ENCODE measurements at places on chromosomes 5 and 9.

DNA sequence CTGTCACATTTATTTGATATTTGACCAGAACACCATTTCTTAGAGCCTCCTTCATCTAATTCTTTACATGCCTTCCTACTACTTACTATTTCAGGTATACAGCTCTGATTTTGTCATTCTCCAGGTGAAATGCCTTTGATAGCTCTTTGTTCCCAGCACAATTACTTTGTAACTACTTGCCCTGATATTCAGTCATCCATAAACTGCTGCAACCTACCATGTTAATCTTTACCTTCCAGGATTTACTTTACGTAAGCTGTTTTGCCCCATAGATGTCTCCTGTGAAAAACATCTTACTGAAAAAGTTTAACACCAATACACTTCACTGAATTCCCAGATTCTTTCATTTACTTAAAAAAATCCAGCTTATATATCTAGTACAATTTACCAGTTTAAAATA is 443.8 kb upstream of the CYLC2 start:
- no peak for DNase-seq

DNA sequence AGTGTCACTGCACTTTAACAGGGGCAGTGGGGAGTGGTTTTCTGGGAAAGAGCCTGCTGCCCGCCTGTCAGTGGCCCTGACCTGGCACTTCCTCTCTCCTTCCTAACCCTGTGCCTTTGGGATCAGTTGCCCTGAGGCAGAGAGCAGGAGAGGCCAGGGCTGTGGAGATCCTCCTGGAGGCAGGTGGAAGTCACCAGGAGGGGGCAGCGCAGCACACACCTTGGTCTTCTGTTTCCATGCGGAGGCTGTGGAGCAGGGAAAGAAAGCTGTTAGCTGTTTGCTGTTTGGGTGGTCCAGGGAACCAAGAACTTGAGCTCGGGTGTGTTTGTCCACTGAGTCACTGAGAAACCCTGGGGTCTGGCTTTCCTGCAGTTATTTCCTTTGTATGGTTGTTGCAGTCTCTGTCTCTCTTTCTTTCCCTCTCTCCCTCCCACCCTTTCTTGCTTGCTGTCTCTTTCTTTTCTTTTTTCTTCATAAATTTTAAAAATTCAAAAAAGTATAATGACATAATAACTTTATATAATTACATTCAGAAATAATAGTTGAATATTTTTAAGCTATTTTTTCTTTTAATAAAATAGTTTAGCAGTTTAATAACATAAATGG is 28.1 kb downstream of the NTRK2 start:
- no peak for DNase-seq

DNA sequence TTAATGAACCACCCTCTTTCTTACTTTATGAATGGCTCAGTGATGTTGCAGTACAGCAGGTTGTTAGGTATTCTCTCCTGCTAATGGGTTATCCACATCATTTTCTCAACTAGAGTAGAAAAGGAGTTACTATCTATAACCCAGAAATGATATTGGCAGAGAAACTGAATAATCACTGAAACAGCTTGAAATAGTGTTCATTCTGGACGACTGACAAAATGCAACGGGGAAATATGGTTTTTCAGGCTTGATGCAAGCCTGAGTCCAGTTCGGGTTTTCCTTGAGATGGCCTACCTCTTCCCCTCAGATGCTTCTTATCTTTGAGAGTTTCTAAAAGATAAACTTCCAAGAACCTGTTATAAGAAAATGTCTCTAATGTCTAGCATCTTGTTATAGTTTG is 187.3 kb downstream of the RAB3C start:
- DNase-seq: no peak

- DNase-seq: no peak
These were observed 194.9 kb downstream of the RFX3 start for GRCh38 chr9:3330792-3331420.

DNA sequence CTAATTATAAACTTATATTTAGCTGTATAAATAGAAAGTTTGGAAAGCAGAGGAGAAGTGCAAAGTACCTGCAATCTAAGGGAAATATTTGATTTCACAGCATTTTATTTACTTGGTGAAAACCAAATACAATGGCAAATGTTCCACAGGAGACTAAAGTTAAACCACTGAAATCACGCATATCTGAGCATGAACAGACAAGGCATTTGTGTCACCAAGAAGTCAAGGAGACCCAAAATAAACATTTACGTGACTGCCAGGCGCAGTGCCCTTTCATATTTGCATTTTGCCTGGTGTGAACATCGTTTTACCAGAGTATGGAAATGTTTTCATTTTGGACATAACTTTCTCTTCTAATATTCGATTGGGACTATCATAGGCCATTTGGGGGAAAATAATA is 20.6 kb downstream of the UGCG start:
- DNase-seq: no peak

DNA sequence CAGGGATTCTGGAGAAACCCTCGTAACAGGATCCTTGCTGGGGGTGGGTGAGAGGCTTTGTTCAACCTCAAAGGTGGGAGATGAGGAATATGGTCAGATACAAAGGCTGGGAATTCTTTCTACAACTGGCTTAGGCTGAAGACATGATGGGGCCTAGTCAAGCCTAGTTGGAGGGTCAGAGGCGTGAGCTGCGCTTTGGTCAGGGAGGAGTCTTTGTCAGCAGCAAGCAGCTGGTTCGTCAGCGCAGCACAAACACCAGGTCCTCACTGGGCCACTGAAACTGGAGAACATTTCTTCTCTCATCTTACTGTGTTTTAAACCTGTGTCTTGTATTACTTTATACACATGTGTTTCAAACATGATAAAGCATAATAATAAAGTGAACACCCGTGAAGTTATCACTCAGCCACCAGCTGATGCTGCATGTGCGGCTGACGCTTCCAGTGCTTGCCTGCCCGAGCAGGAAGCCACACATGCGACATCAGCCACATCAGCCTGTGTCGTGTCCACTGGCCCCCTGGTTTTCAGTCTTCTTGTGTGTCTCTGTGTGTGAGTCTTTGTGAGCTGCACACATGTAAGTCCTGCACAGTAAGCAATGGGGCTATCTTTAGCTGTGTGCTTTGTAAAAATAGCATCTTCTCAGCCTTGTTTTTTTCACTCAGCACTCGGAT is 81.5 kb downstream of the WNK2 start:
- DNase-seq: no peak

All from CD4-positive, alpha-beta memory T cell (primary cell).